Renal pelvis (tissue), 12 donors: ENCODE measurements at places on chromosomes 1 and 21. TPM values are rescaled to one million over a fixed set of nuclear protein-coding genes. Genes with fewer than 3 reads are reported as not detected.

The CD164L2 gene
- polyA plus RNA-seq: 0.47 TPM

The CDC42BPA gene
- 36.9 TPM for polyA plus RNA-seq

The CFHR4 gene
- not detected for polyA plus RNA-seq

The CDK11A gene
- polyA plus RNA-seq: 41.9 TPM

The CCNL2 gene
- 373 TPM for polyA plus RNA-seq

The FMO3 gene
- not detected for polyA plus RNA-seq

The GBP3 gene
- polyA plus RNA-seq: 15.6 TPM

The CRP gene
- polyA plus RNA-seq: not detected

The MANEAL gene
- polyA plus RNA-seq: 4.0 TPM

The PYHIN1 gene
- polyA plus RNA-seq: 0.22 TPM

The IFNLR1 gene
- polyA plus RNA-seq: 5.8 TPM

The OR2T29 gene
- polyA plus RNA-seq: not detected
